Thymus (tissue), 14 donors: ENCODE measurements at places on chromosomes 7 and 10. TPM values are rescaled to one million over a fixed set of nuclear protein-coding genes. Genes with fewer than 3 reads are reported as not detected.

The ACHE gene
- polyA plus RNA-seq: 7.9 TPM

The KCNIP2 gene
- polyA plus RNA-seq: 1.3 TPM

The SEMA3E gene
- polyA plus RNA-seq: 1.8 TPM

The DNAH11 gene
- 3.9 TPM for polyA plus RNA-seq

The AGFG2 gene
- polyA plus RNA-seq: 15.4 TPM

The SAMD9L gene
- 20.3 TPM for polyA plus RNA-seq

The SRGN gene
- polyA plus RNA-seq: 549 TPM

The ERVW-1 gene
- polyA plus RNA-seq: 0.14 TPM

The OR13A1 gene
- polyA plus RNA-seq: 2.2 TPM

The CAMK2B gene
- 3.1 TPM for polyA plus RNA-seq
